ENCODE measurements at places on chromosomes 2 and 18.

GRCh38 chr18:58140387-58141325 lies 96.6 kb downstream of the NEDD4L start:
- no peak for DNase-seq

DNA sequence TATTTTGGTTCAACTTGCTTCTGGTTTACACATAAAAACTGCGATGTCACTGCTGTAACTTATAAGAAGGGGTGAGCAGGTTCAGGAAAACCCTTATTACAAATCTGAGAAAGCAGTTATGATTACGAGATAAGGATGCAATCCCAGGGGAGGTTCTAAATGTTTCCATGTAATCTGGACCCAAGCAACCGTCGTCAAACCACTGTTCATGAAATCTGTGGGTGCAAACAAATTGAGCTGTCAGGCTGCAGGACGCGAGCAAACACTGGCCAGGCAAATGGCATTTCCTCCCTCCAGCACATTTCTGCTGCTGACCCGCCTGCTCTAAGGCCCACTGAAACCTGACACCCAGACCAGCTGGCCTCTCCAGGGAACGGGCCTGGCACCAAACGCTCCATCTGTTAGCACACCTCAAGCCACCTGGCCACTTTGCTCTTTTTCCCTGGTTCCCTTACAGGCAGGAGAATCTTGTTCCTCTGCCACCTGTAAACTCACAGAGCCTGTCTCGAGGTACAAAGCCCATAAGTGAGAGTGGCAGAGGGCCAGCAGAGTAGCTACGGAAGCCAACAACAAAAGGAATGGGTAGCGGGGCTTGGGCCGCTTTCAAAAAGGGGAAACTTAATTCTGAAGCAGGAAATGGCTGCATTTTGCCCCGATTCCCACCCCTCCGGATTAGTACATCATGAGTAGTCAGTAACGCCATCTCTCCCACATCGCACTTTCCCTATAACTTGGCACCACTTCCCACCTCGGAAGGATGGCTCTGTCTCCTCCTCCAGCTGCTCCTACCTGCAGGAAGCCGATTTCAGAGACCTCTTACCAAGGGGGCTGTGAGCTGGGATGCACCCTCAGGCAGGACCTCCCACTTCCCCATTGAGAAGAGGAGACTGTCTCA lies 26.5 kb downstream of the CRACDL start:
- peak; percentile 82 for DNase-seq

- DNase-seq: no peak
These were observed 73.2 kb downstream of the HS1BP3 start for GRCh38 chr2:20577495-20578235.

- DNase-seq: peak; percentile 76
These were observed 75.0 kb downstream of the CERS6 start for GRCh38 chr2:168530982-168531622.

DNA sequence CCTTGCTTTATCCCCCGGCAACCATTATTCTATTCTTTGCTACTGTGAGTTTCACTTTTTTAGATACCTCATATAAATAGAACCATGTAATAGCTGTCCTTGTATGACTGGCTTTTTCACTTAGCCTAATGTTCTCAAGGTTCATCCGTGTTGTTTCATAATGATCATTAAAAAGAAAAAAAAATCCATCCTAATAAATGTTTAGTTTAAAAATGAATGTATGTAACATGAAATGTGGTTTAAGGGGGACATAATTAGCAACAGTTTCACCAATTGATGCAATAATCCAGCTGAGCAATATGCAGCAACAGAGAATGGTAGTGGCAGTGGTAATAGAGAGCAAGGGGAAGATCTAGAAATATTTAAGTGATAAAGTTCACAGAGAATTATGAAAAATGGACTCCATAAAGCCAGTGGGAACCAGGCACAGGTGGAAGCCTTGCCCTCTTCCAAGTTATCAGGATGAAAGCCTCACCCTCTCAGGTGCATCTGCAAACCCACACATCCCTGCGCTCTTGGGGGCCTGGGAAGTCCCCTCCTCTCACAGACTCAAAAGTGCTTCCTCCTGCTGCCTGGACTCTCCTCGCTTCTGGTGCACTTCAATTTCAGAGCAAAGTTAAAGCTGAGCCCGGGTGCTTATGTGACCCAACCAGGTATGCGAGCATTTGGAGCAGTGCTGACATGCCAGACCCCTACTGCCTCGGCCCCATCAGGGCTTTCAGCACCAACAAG lies 1403.3 kb upstream of the SLC39A10 start:
- no peak for DNase-seq

- DNase-seq: no peak
These were observed 143.2 kb downstream of the RHBDD1 start for GRCh38 chr2:226979004-226979403.

DNA sequence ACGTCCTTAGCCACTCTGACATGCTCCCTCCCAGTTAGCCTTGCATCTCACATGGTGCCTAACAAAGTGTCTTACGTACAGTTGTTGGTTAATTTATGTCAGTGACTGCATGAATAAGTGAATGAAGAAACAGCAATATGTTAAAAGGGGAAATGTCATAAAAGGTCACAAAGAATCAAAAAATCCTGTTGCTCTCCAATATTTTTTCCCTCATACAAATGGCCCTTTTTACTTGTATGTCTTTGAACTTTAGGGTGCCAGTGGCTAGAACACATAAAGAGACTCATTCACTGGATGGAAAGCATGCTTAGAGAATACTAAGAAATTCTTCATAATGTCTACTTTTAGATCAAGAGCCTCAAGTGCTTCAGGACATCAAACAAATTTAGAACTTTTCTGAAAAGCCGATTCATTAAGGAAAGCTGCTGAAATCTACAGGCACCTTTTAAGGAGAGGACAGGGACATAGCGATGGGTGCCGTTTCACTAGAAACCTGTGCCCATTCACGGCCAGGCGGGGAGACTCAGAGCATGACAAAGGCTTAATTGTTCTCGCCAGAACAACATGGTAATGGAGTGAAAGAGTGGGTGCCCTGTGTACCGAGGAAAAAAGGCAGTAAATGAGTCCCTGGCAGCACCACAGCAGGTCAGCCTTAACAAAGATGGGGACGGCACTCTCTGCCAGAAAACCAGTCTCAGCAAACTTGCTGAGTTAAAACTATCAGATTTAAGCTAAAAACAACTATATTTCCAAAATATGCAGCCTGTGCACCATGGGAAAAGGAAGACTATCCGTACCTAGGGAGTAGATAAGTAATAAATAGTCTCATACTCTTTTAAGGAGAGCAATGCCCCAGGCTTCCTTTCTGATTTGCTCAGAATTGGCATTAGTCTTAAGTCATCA lies 71.6 kb upstream of the SPTBN1 start:
- no peak for DNase-seq

GRCh38 chr2:159297042-159297707 lies 10.7 kb upstream of the WDSUB1 start:
- DNase-seq: no peak

GRCh38 chr18:49677762-49678413 lies 116.0 kb downstream of the LIPG start:
- peak; percentile 50 for DNase-seq

- DNase-seq: no peak
These were observed 138.9 kb downstream of the HNMT start for GRCh38 chr2:138103156-138103555.

GRCh38 chr2:127580167-127581049 lies 44.9 kb downstream of the MYO7B start:
- no peak for DNase-seq

DNA sequence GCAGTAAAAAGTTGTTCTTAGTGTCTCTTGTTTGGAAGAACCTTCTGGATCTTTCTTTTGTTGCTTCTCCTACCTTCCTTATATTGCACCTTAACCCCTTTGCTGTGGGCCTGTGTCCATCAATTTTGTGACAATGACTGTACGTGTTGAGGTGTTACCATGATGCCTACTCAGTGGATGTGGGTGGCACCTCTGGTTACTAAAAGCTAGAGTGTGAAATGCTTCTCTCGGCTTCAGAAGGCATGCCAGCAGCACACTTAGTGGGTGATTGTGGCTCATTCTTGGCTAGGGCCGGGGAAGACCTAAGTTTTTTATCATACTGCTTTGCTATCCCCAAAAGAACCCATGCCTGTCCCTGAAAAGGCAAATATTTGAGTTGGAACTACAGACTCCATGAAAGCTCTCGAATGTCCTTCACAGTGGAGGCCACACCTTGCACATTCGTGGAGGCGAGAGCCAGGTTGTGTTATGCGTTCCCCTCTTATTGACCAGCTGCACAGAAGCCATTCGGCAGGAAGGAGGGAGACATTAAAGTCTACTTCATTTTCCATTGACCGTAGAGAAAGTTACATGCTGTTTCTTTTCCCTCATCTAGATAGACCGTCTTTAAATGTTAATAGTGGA lies 513.2 kb upstream of the RAB12 start:
- no peak for DNase-seq

Measured in NB4 (cell line).